Activated naive CD4-positive, alpha-beta T cell treated with anti-CD3 and anti-CD28 coated beads for 36 hours (primary cell): ENCODE measurements at places on chromosomes 4 and X.
A peak's percentile ranks its signal among the peaks of the same experiment; 100 is the strongest.

DNA sequence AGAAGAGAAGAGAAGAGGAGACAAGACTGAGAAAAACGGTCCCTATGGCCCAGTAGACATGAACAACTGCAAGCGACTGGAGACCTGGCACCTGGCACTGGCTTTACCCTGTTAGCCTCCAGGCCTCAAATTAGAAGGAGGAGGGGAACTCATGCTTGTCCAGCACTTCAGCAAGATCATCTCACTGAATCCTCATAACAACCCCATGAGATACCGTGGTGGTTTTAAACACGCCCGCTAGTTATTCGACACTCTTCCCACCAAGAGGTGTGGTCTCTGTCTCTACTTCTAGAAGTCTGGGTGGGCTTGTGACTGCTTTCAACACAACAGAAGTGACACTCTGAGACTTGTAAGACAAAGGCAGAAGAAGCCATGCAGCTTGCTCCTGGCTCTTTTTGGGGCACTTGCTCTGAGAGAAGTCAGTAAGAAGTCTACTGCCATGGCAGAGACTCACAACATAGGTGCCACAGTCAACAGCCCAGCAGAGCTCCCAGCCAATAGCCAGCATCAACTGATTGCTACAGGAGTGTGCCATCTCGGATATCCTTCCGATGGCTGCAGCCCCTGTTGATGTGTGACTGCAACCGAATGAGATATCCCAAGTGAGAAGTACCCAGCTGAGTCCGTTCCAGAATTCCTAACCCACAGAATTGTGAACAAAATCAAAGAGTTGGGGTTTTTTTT is 34.0 kb upstream of the BCOR start:
- DNase-seq: no peak

DNA sequence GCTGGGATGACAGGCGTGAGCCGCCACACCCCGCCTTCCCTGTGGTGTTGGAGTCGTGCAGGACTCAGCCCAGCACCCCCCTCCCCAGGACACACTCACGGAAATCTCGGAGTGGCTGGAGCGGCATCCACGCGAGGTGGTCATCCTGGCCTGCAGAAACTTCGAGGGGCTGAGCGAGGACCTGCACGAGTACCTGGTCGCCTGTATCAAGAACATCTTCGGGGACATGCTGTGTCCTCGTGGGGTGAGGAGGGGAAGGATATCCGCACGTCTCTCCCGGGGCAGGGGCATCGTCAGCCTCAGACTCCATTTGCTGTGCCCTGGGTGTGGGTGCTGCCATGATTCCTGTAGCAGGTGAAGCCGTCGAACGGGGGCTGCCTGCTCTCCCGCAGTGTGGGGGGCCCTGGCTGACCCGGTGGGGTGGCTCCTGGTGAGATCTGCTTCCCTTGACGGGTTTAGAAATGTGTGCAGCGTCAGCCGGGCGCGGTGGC is 10.3 kb downstream of the PLCXD1 start:
- no peak for DNase-seq

DNA sequence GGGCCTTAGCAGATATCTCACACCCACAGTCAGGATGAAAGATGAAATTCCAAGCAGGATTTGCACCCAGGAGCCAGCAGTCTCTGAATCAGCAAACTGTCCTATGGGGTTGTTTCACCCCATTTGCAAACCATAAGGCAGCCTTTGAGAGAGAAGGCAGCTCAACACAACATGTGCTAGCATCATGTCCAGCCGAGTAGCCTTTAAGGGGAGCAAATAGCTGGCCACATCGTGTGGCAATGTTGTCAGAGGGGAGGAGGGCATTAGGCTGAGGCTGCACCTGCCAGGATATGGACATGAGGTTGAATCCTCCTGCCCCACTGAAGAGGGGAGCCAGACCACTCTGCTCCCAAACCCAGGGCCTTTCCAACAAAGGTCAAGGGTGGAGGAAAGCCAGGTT is 20.6 kb upstream of the PJA1 start:
- DNase-seq: no peak

DNA sequence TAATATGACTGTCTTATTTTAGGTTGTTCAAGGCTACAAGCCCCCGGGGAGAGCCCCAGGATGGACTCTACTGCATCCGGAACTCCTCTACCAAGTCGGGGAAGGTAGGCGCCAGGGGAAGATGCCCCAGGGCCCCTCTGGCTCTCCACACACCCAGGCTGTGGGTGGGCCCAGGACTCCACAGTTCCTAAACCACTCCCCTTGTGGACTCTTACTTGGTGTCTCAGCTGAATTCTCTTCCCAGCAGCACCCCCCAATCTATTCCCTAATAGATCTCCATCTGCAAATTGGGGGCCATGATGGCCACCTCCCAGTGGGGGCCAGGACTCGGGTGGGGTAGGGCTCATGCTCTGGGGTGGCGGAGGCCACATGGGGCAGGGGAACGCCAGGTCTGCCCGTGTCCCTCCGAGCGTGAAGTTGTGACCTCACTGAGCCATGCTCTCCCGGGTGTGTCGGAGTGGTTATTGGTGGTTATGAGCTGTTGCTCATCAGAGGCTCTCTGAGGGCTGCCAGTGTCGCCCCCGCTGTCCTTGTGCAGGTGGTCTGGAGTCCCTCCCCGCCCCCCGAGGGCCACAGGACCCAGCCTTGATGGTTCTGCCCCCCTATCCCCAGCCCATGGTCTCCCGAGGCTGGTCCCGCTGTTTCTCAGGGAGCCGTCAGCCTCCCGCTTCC is 11.2 kb upstream of the ADD1 start:
- no peak for DNase-seq

DNA sequence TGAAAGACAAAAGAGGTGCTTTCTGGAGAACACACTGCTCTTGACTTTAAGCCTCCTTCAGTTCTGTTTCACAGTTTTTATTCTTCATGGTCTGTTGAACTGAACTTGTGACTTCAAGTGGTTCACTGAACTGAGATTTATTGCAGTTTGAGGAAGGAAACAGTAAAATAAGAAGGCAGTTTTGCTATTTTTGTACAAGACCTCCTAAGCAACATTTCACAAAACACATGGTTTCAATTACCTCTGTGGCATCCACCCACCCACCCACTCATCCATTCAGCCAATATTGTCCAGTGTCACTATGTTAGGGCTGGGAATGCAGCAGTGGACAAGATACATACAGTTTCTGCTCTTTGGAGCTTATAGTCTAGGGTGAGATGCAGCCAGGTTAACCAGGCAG is 131.3 kb downstream of the IL1RAPL2 start:
- no peak for DNase-seq

- no peak for DNase-seq
Measured at GRCh38 chr4:181424362-181425016, 818.7 kb upstream of the TENM3 start.

DNA sequence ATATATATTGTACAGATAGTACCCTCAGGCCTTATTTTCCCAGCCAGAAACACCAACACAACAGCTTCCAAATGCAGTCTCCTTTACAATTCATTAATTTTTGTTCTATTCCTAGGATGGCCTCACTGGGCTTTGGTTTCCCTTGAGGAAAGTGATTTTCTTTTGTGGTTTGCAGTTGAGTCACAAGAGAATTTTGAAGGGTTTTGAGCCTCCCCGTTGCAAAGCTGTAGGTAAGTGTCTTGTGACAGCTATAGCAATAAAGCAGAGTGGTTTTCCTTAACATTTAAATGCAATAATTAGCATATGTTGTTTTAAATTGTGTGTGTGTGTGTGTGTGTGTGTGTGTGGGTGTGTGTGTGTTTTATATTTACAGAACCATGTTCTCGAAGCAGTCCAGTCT is 54.1 kb upstream of the WDR17 start:
- DNase-seq: no peak

GRCh38 chr4:122762520-122762919 is 30.0 kb downstream of the BBS12 start:
- peak; percentile 67 for DNase-seq

DNA sequence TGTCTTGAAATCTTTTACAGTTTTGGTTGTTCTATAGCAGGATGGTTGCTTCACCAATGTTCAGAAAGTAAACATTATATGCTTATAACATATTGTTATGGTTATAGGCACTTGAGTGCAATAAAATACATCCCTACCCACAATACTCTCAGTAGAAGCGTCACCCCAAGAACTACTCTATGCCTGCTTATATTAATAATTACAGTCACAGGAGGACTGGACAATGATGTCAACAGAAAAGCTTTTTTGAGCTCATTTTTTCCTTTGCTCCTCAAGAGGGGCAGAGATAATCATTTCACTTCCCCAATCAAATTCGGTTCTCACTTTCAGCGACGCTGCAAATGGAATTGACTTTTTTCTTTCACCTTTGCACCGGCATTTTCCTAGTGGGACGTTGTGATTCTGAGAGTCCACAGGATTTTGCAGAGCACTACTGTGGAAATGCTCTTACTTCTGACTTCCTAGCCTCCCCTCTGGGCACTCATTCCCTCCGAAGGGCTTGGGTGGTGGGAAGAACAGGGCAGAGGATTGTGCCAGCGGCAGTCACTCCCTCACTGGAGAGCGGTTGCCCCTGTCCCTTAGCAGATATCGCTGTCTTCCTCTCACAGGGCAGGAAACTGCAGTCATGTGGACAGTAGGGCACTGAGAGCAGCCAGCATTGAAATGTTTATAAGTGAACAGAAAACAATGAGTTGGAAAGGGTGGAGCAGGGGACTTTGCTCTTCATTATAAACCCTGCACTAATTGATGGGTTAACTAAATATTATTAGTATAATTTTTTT is 24.9 kb upstream of the SGMS2 start:
- no peak for DNase-seq

DNA sequence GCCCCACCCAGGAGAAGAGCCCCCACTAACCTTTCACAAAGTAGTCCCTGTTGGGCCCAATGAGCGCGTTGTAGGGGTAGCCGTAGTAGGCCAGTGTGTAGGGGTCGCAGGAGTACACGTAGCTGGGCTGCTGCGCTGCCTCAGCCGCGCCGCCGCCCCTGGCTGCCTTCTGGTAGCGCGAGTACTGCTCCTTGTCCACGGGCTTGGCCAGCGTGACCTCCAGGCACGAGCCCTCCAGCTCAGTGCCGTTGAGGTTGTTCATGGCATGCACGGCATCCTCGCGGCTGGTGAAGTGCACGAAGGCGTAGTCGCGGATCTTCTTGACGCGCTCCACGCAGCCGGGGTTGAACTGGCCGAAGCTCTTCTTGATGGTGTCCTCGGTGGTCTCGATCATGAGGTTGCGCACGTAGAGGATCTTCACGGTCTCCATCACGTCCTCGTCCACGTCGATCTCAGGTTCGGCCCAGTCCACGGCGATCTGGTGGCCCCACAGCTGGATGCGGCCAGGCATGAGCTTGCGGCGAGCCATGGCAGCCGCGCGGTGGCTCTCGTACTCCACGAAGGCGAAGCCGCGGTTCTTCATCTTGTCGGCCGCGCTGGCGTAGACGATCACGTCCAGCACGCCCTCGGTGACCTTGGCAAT is 102.7 kb downstream of the CHRNA9 start:
- DNase-seq: no peak

DNA sequence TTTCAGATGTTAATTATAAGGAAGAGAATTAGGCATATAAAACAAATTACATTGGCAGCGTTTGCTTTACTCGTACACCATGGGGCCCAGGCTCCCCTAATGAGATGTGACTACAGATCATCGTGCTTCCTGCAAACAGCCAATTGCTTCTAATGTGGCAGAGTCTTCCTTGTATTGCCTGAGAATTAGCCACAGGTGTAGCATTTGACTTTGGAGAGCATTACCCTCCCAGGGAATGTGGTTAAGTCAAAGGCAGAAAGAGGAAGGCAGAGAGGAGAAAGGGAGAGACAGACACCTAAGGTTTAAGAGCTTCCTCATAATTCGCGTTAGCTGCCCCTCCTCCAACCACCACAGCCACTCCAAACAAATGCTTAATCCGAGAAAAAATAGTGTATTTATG is 97.0 kb downstream of the MID1IP1 start:
- DNase-seq: no peak

- peak; percentile 12 for DNase-seq
Measured at GRCh38 chrX:109839694-109840567, 106.9 kb upstream of the ACSL4 start.

DNA sequence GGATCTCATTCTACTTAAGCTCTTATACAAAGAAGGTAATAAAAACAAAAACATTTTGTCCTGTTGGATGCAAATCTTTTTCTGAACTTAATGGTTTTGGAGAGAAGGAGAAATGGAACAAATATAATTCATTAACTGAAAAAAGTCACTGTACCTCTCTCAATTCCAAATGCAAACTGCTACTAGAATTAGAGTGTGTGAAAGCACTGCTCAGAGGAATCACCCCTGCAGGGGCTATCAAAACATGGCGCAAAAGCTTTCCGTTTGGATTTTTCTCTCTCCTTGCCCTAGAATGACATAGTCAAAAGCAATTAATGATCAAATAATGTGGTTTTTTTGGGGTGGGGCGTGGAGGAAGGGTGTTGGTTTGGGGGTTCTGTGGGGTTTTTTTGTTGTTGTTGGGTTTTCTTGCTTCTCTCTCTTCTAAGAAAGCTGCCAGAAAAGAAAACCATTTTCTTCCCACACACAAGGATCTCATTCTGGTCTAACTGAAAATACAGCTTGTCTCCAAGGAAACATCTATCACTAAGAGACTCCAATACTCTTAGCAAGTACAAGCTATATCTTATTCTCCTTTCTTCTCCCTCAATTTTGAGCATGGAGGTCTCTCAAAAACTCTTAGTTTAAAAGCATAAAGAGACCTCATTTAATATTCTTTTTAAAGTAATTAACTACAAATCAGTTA is 41.6 kb downstream of the USP46 start:
- no peak for DNase-seq

DNA sequence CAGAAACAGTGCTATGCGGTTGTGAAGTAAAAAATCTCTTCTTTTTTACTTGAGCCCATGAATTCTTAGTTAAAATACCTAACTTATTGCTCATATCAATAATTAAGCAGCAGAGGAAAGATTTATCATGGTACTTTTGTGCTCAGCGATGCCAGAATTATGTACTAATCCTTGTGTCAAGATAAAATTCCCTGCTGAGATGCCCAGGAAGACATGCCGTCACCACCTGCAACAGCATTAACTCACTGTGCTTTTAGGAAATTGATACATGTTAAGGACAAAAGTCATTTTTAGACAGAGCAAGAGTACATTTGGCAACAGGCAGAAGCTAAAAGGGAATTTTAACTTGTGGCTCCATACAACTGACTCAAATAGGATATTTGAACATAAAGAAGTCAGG is 138.9 kb downstream of the NPNT start:
- no peak for DNase-seq

DNA sequence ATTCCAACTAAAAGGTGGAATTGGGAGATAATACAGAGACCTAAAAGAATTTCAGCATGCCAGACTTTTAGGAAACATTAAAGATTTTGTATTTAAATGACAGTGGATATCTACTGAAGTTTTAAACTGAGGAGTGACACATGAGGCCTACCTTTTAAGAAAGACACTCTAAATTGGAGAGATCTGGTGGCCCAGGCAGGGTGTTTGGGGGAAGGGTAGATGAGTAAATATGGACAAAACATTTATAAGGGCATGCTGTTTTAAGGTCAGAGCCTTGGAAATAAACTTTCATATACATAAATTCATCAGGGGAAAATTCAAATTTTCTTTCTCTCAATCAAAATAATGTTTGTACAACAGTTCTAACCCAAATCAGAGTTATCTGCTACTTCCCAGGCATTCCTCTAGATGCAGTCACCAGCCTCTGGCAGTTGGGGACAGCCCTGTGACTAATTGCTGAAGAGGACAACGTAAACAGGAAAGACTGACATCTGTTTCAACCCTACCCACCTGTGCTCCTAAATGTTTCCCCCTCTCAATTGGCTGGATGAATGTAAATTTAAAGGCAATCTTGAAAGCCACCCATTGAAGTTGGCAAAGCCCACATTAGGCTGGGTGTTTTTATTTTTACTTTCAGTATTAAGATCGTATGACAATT is 1646.9 kb upstream of the ADGRL3 start:
- peak; percentile 5 for DNase-seq

- DNase-seq: peak; percentile 43
Measured at GRCh38 chr4:142565771-142566170, 280.3 kb downstream of the INPP4B start.
